ENCODE measurements at places on chromosomes 13 and 19.

DNA sequence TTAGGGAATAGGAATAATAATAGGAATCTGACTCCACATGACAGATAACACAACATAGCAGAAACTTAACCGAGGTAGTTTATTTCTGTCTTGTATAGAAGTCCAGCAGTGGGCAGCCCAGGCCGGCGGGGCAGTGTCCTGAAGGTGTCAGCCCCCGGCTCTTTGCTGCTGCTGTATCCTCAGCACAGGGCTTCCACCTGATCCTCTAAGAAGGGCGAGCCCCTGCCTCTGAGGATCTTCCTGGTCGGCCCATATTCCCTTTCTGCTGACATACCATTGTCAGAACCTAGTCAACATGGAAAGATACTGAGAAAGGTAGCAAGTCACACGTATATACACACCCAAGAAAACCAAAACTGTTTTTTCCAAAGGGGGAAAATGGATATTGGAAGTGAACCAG, 56.2 kb upstream of the GPR183 start:
- no peak for DNase-seq

GRCh38 chr19:40519352-40520322, 52.8 kb downstream of the SPTBN4 start:
- no peak for DNase-seq

GRCh38 chr13:91145571-91146205, 201.8 kb upstream of the MIR17HG start:
- no peak for DNase-seq

GRCh38 chr13:46235286-46235685, 23.6 kb downstream of the LRRC63 start:
- DNase-seq = no peak

DNA sequence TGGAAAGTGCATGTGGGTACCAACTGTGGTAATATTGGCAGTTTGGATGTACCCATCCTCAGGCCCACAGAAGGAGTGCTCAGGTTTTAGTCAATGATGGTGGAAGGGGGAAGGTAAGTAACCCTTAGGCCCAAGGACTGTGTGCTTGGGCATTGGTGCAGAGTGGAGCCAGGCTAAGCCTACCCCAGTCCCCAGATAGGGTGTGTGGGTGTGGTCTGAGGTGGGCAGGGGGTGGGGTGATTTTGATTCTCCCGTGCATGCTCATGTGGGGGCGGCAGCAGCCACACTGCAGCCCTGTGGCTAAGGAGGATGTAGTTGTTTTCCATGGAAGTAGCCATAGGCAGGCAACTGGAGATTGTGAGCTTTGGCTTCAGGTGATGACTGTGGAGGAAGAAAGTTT, 2197.3 kb downstream of the PCDH9 start:
- DNase-seq = no peak

DNA sequence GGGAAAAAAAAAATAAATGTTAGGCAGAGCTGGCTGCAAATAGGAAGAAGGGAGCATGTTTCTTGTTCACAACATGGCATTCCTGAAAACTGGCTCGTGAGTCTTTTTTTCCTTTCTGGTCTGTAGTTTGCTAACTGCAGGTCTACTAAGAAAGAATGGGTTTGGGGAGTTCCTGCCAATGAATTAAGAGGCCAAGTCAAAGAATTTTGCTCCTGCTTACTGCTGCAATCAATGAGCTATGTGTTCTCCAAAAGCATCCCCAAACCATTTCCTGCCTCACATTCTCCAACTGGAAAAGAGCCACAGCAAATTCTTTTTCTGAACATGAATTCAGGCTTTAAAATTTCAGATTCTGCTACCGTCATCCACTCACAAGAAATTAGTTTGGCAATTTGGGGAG, 88.6 kb downstream of the DCT start:
- DNase-seq = no peak

DNA sequence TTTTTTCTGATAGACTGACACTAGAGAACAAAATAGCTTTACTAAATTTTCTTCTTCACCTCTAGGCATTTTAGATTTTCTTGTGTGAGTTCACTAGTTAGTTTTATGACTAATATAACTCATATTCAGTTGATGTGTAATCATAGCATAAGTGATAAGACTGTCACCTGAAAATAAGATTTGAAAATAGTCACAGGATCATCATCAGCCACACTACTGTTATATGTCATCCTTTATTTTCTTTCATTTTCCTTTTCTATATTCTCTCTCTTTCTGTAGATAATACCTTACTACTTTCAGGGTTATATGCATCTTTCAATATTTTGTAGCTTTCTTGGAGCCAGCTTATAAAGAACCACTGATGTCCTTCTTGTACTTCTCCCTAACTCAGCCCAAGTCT, 292.6 kb downstream of the TDRD3 start:
- no peak for DNase-seq

DNA sequence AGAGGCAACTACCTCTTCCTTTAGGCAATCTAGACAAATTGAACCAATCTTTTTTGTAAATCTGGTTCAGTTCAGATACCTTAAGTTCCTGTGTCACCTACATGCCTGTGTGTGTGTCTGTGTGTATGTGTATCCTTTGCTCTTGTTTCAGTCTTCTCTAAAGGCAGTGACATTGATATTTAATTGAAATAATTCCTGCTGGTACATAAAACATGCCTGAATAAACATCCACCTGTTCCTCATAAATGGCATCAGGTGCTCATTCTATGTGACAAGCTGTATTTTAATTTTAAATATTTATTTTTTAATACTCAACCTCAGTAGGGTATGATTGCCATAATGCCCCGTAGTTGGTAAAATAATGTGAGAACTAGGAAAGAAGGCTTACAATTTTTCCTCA, 1606.4 kb upstream of the PRR20A start:
- no peak for DNase-seq

Measured in stimulated activated CD4-positive, alpha-beta T cell treated with anti-CD3 and anti-CD28 coated beads, Interleukin-4, amount 100 ng/mL, for 48 hours (primary cell).